ENCODE measurements at places on chromosomes 2 and 18. TPM values are rescaled to one million over a fixed set of nuclear protein-coding genes. Genes with fewer than 3 reads are reported as not detected.

DNA sequence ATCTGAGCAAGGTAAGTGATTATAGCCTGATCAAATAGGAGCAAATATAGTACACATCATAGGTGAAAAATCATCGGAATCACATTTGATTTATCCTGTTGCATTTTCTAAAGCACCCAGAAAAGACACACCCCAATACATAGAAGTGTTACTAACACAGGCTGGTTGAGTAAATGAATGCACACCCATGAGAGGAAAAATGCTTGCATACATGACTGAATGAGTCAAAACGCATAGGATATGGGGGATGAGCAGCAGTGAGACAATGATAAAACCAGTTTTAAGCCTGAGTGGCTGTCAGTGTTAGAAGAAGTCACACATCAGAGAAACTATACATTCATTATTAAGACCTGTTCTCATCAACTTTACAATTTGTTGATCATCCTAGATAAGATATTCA lies 449.6 kb upstream of the CDH20 start:
- no peaks in the 10 kb centered on the region for H3K4me1 ChIP-seq
- no peak for DNase-seq
- no peaks in the 10 kb centered on the region for H3K36me3 ChIP-seq
- no peak overlapping the region for H3K27ac ChIP-seq
- no peaks in the 10 kb centered on the region for H3K27me3 ChIP-seq

DNA sequence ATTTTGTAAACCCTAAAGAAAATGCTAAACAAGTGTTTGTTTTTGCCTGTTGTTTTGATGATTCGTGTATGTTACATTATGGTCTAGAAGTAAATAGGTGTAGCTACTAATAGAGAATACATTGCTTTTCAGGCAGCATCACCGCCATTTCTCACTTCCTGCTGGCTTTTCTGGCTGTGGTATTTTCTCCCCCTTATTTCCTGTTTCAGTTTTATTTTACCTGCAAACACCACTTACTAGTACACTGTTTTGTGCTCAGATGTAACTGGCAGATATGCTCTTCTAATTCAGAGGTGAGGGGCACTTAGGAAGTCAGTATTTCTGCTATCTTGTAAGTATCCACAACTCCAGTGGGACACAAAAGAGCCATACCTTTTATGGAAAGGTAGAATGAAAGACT lies 38.1 kb upstream of the SLC3A1 start:
- DNase-seq, result peak; percentile 39
- H3K4me3 ChIP-seq, result peak overlapping the region; percentile 53
- no peak overlapping the region for H3K27ac ChIP-seq
- no peaks in the 10 kb centered on the region for H3K36me3 ChIP-seq

GRCh38 chr2:203893401-203893800 lies 25.8 kb downstream of the CTLA4 start:
- H3K4me1 ChIP-seq, result no peaks in the 10 kb centered on the region
- H3K27ac ChIP-seq, result no peak overlapping the region
- H3K36me3 ChIP-seq, result no peaks in the 10 kb centered on the region
- no peak for DNase-seq

- H3K4me3 ChIP-seq, result no peak overlapping the region
- no peak for DNase-seq
- no peaks in the 10 kb centered on the region for H3K36me3 ChIP-seq
- no peaks in the 10 kb centered on the region for H3K4me1 ChIP-seq
Observed at GRCh38 chr18:70422391-70422965, 133.6 kb downstream of the SOCS6 start.

GRCh38 chr2:46216213-46216612 lies 81.0 kb upstream of the EPAS1 start:
- no peaks in the 10 kb centered on the region for H3K27me3 ChIP-seq
- H3K36me3 ChIP-seq, result no peaks in the 10 kb centered on the region
- no peak overlapping the region for H3K27ac ChIP-seq

GRCh38 chr2:199740111-199740428 lies 110.9 kb downstream of the FTCDNL1 start:
- no peaks in the 10 kb centered on the region for H3K4me1 ChIP-seq
- H3K27me3 ChIP-seq, result no peaks in the 10 kb centered on the region
- DNase-seq, result no peak
- no peaks in the 10 kb centered on the region for H3K36me3 ChIP-seq
- H3K27ac ChIP-seq, result no peak overlapping the region

DNA sequence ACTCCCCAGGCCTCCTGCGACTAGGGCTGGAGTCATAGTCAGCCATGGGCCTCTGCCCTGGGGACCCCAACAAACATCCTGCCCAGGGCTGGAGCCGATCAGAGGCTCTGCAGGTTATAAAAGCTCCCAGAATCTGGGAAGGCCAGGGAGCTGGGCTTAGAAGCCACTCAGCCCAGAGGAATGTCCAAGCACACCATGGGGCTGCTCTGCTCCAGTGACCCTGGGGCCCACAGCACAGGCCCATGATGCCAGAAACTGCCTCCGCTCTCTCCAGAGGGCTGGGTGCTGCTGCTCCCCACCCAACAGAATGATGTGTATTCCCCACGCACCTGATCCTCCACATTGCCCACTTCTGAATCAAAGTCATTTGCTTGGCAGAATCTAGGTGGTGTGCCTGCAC lies 88.5 kb downstream of the ARMC9 start:
- DNase-seq, result no peak
- H3K4me1 ChIP-seq, result no peaks in the 10 kb centered on the region
- no peaks in the 10 kb centered on the region for H3K27me3 ChIP-seq
- H3K4me3 ChIP-seq, result no peak overlapping the region
- H3K36me3 ChIP-seq, result no peaks in the 10 kb centered on the region

DNA sequence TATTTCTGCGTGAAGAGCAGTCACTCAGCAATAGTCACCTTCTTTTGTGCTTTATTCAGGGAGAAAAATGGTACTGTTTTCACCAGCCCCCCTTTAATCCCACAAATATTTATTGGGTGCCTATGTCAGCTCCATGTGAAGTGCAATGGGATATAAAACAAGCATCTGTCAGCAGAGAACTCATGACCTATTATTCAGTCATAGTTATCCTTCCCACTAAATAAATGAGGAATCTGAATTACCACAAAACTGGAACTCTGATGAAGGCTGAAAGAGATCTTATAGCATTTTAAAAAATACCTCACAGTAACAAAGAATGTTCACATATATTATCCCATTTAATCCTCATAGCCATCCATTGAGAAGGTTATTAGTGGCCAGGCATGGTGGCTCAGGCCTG lies 45.8 kb downstream of the DHX57 start:
- H3K27me3 ChIP-seq, result no peaks in the 10 kb centered on the region
- H3K27ac ChIP-seq, result no peak overlapping the region

GRCh38 chr2:233281992-233282603 lies 25.5 kb upstream of the SAG start:
- DNase-seq, result no peak
- peaks cover 19% of the 10 kb centered on the region for H3K4me1 ChIP-seq
- H3K4me3 ChIP-seq, result no peak overlapping the region

The ZNF892 gene
- 4.7 TPM for total RNA-seq

All from CD8-positive, alpha-beta memory T cell (primary cell).